SK-MEL-5 (cell line): ENCODE measurements at places on chromosomes 13 and 19.

- peak; percentile 97 for DNase-seq
Observed at GRCh38 chr13:48731001-48731658, 77.4 kb downstream of the CYSLTR2 start.

DNA sequence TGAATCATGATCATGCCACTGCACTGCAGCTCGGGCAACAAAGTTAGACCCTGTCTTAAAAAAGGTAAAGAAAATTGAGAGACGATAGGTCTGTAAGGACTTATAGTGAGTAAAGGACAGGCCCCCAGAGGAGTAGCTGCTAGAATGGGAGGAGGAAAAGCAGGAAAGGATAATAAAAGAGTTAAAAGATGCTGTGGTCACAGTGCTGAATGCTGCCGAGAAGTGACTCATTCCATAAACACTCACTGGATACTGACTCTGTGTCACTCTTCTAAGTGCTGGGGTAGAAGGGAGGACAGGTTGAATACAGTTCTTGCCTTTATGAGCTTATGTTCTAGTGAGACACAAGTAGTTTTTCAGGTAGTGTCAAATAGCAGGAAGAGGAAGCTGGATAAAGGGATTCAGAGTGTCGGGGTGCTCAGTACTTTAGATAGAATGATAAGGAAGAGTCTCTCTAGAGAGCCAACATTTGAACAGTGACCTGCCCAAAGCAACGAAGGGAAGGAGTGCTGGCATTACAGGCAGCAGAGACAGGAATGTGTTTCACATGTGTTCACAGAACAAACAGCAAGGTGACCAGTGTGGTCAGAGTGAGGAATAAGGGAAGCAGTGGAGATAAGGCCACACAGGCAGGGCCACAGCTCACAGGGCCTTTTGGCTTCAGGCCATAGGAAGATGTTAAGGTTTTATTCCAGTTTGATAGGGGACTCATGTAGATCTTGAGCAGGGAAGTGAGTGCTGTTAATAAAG is 1240.5 kb downstream of the UQCRFS1 start:
- DNase-seq = peak; percentile 45

- no peak for DNase-seq
Observed at GRCh38 chr13:53445686-53446085, 417.1 kb downstream of the OLFM4 start.

- no peak for DNase-seq
Observed at GRCh38 chr13:77908531-77908930, 10.1 kb downstream of the EDNRB start.

GRCh38 chr13:110520431-110521295 is 40.9 kb downstream of the RAB20 start:
- peak; percentile 27 for DNase-seq

DNA sequence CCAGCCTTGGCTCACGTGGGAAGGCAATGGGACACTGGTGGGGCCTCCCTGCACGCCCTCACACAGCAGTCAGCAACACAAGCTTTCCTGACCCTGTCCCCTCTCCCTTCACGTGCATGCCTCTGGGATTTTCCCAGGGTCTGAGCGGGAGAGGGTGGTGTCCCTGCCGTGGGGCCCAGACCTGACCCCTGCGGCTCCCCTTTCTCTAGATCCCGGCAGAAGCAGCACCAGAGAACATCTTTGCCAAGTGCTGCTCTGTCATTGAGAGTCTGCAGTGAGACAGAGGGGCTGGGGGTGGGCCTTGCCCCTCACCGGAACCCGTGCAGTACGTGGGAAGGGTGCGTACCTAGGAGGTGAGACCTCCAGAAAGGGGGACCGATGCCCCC is 12.6 kb downstream of the KHSRP start:
- DNase-seq = no peak

DNA sequence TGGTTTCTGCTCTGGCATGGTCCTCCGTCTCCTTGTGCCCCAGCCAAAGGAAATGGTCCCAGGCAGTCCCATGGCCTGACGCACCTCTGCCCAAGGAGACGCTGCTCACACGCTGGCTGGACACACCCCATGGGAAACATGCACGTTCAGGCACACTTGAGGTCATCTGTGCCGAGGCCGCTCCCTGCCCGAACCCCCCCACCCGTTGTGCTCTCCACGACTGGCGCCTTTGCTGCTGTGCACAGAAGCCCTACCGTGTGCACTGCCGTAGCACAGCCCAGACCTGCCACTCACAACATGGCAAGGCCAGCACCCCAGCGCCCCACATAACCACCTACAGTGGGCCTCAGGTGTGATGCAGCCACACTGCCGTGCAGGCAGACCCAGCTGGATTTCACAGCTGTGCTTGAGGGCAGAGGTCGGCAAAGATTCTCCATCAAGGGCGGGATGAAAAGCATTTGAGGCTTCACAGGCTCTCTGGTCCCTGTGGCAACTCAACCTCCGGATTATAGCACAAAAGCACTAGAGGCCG is 65.7 kb downstream of the SPACA7 start:
- DNase-seq = no peak

- DNase-seq = no peak
Observed at GRCh38 chr13:31094331-31095015, 67.2 kb downstream of the HSPH1 start.

DNA sequence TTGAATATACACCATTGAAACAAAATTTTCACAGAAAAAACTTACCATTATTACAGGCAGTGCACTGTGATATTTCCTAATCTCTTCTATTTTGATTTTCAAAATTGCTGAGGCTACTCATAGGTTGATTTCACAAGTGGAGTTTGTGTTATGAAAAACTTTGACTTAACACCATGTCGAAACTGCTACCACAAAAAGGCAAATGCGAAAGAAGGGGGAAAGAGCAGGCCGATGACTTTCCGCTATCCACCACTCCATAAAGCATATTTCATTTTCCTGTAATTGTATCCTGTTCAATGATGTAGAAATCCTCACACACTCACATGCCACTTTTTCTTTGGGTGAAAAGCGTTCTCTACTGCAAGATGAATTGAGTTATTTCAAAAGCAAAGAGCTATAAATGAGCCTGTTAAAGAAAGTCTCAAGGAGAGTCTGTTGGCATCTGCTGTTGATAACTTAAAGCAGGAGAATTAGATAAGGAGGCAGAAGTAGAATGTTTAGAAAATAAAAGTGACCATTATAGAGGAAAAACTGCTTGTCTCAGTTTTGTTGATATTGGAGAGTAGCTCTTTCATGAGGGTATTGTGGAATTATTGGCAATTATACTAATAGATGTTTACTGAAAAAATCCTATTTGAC is 18.8 kb downstream of the KL start:
- DNase-seq = no peak
